ENCODE measurements at places on chromosomes 12 and 14. TPM values are rescaled to one million over a fixed set of nuclear protein-coding genes. Genes with fewer than 3 reads are reported as not detected.

SOX5 gene
- 0.21 TPM for total RNA-seq

PTPRQ gene
- total RNA-seq, result not detected

APOF gene
- not detected for total RNA-seq

RDH16 gene
- not detected for total RNA-seq

KERA gene
- not detected for total RNA-seq

EFS gene
- 0.08 TPM for total RNA-seq

TTC8 gene
- total RNA-seq, result 1.7 TPM

IQSEC3 gene
- total RNA-seq, result not detected

SLC25A21 gene
- 0.08 TPM for total RNA-seq

FOXG1 gene
- 0.44 TPM for total RNA-seq

NOVA1 gene
- total RNA-seq, result not detected

FSCB gene
- total RNA-seq, result not detected

NEUROD4 gene
- total RNA-seq, result not detected

LRRIQ1 gene
- total RNA-seq, result not detected

B4GALNT1 gene
- 0.38 TPM for total RNA-seq

ADAMTS20 gene
- total RNA-seq, result not detected

INF2 gene
- 43.2 TPM for total RNA-seq

SIRT4 gene
- 0.31 TPM for total RNA-seq

KRT2 gene
- 0.08 TPM for total RNA-seq

CEP128 gene
- 6.7 TPM for total RNA-seq

KRT85 gene
- not detected for total RNA-seq

HOXC9 gene
- not detected for total RNA-seq

GSG1 gene
- not detected for total RNA-seq

TMX1 gene
- total RNA-seq, result 48.9 TPM

PPFIA2 gene
- not detected for total RNA-seq

SERPINA1 gene
- 5.1 TPM for total RNA-seq

HPD gene
- 0.28 TPM for total RNA-seq

KCNA1 gene
- total RNA-seq, result 0.72 TPM
